ENCODE measurements at places on chromosomes 2 and 18.

- DNase-seq = no peak
These were observed 6.3 kb downstream of the THUMPD2 start for GRCh38 chr2:39772812-39773152.

DNA sequence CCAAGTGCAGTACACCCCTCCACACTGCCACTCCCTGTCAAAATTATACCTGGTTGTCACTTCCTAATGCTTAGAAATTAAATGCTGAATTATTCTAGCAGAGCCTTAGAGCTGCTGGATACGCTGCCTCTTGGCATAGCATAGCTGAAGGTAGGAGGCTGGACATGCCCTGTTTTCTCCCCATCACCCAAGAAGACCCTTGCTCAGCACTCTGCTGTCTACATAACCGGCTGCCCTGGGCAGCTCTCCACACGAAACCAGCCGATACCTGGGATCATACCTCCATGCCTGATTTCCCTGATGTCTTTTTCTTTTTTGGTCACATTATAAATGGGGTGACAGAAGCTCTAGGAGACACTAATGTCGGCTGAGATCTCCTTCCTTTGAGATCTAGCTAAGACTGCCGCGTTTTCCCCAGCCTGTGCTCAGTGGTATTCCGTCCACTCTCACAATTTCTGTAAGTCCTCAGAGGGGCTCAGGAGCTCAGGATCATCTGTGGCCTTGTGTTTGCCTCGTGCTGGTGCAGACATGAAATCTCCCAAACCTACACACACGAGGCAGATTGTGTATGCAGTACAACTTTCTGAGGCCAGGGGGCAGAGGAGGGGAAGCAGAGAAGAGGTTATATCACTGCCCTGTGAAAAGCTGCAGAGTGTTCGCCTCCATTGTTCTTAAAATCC, 13.5 kb upstream of the ZAP70 start:
- peak; percentile 53 for DNase-seq

- DNase-seq = no peak
These were observed 827.2 kb upstream of the POU3F3 start for GRCh38 chr2:104026725-104027124.

- no peak for DNase-seq
These were observed 200.7 kb downstream of the MYCN start for GRCh38 chr2:16140771-16141640.

DNA sequence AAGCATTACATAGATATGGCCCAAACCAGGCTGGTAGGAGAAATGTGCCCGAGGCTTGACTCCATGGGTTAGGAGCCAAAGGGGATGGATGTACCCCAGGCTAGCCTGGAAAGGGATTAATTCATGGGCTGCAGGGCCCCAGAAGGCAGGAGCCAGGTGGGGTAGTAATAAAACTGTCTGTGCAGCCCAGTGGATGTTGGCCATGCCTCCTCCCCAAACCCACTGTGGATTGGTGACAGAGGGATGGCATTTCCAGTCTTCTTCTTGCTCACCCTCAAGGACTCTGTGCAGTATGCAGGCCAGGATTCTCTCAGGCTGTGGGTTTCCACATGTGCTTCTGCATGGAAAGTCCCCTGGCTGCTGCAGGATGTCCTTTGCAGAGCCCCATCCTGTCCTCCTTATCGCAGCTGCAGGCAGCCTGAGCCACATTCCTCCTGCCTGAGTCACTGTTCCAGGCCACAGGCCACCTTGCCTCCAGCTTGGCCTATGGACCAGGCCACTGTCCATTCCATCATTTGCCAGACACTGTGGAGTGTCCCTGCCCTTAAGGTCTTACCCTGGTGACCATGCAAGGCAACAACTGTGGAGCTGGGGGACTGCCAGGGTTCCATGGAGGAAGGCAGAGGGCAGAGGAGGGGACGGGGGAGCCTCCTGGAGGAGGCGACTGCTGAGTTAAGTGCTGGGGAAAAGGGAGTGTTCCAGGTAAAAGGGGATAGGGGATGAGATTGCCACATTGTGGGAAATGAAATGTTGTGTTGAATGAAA, 38.9 kb downstream of the INO80C start:
- no peak for DNase-seq

DNA sequence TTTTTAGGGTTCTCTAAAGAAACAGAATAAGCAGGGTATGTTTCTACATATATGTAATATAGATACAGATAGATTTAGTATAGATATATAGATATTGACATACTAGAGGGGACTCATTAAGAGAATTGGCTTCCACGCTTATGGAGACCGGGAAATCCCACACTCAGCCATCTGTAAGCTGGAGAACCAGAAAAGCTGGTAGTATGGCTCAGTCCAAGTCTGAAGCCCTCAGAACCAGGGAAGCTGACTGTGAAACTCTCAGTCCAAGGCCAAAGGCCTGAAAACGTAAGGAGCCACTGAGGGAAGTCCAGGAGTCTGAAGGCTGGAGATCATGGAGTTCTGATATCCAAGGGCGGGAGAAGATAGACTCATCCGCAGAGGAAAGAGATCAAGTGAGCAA, 441.3 kb upstream of the CDH20 start:
- no peak for DNase-seq

- no peak for DNase-seq
These were observed 52.4 kb downstream of the RABL2A start for GRCh38 chr2:113679457-113679856.

DNA sequence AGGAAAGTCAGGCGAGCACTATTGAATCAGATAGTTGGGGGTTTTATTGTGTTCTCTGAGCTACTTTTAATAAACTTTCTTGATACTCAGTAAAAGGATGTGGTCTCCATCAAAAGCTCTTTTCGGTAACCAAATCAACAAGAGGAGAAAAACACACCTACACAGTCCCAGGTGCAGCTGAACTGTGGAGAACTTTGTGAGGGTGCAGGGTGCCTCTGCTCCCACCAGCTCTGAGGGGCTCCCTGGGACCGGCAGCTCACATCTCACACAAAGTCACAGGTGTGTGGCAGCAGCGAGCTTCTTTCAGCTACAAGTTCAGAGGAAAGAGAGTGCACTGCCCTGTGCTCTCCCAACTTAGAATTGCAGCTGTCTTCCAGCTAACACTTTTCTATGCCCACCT, 650.4 kb downstream of the RNF144A start:
- DNase-seq = no peak
